Skeletal muscle cell (primary cell): ENCODE measurements at places on chromosomes 12 and 14.

GRCh38 chr12:6223545-6223944 is 23.3 kb downstream of the CD9 start:
- no peak for DNase-seq

DNA sequence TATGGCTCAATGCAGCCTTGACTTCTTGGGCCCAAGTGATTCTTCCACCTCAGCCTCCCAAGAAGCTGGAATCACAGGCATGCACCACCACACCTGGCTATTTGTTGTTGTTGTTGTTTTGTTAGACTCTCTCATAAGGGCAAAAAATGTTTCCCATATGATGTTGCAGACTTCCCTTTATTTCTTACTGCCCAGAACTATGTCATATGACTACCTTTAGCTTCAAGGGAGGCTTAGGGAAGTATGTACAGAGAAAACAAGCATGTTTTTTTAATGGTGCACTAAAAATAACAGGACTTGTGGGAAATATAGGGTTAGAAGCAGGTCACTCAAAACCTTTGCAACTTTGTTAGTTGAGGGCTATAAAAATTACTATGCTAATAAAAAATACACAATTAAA is 4.3 kb upstream of the GPR19 start:
- DNase-seq: no peak

- no peak for DNase-seq
These were observed 112.2 kb downstream of the RFLNA start for GRCh38 chr12:124407074-124407473.

- no peak for DNase-seq
These were observed 98.5 kb downstream of the ARID2 start for GRCh38 chr12:45827974-45828373.

GRCh38 chr14:102557434-102558226 is 34.8 kb upstream of the RCOR1 start:
- no peak for DNase-seq

GRCh38 chr14:78608998-78609787 is 439.0 kb downstream of the NRXN3 start:
- DNase-seq: no peak

- no peak for DNase-seq
These were observed 74.9 kb downstream of the TSPAN9 start for GRCh38 chr12:3152011-3152511.

- no peak for DNase-seq
These were observed 4.0 kb downstream of the NAB2 start for GRCh38 chr12:57092876-57093414.

- DNase-seq: no peak
These were observed 8.1 kb upstream of the LRRK2 start for GRCh38 chr12:40216516-40217288.

DNA sequence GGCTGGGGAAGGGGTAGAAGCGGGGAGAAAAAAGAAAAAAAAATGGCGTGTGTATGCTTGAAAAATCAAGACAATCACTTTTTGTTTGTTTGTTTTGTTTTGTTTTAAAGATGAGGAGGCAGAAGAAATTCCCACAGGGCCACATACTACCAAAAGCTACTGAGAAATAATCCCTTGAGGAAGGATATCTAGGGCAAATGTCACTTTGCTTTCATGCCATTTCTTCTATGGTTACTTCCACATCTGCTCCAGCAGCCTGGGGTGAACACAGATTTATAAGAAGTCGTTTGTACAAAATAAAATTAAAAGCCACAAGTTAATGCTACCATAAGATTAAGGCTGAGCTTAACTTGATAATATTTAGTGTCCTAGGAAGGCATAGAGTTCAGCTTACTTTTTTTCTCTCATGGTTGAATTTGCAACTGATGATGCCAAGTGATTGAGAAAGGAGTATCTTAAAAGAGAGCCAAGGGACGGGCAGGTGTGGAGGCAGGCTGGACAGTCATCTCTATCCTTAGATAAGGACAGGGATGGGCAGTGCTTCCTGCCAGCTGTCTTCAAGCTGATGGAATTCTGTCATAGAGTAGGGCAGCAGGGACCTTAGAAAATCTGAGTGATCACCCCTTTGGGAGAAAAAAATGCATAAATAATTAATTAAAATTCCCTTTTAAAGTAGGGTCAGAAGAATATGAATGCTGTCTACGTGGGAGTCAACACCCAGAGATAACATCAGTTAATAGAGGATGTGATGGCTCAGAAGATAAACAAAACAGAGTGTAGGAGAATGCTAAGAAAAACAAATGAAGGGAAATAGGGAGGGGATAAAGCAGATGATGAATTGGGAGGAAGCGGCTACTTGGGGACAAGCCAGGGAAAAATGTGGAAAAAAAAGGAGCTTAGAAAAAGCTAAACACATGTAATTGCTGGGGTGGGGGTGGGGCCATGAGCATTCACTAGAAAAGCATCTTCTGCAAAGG is 57.1 kb downstream of the DYRK2 start:
- peak; percentile 28 for DNase-seq

DNA sequence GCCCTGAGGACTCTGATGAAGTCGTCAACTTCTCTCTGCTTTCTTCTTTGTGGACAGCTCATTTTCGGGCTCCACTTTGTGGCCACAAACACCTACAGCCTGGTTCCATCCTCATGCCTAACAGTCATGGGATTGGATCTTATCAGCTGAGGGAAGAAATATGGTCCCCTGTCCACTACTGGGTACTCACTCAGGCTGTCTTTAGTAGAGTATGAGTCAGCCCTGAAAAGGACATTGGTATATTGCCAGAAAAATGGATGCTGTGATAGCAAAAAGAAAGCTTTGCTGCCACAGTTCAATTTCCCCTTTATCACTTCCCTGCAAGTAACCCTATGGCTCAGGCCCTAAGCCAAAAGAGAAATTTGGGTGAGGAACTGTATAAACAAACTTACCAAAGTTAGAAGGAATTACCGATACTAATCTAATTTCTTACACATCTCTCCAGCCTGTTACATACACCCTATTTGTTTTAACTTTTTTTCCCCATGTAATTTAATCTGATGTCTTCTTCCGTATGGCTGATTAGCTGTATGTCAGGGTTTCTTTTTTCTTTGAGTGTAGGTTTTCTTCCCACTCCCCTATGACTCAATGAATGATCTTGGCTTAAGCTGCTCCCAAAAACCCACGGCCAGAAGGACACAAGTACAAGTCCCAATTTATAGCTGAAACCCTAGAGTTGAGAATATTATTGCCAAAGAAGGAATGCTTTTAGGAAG is 29.1 kb downstream of the MTHFD1 start:
- no peak for DNase-seq

- no peak for DNase-seq
These were observed 34.0 kb downstream of the ALG10B start for GRCh38 chr12:38350342-38351174.
